Cerebellar cortex (tissue), 1 donor: ENCODE measurements at places on chromosomes 1 and 21.

- DNase-seq, result no peak
Measured at GRCh38 chr1:9733160-9733789, 81.7 kb downstream of the PIK3CD start.

GRCh38 chr1:12080156-12080555, 17.1 kb downstream of the TNFRSF8 start:
- no peak for DNase-seq

DNA sequence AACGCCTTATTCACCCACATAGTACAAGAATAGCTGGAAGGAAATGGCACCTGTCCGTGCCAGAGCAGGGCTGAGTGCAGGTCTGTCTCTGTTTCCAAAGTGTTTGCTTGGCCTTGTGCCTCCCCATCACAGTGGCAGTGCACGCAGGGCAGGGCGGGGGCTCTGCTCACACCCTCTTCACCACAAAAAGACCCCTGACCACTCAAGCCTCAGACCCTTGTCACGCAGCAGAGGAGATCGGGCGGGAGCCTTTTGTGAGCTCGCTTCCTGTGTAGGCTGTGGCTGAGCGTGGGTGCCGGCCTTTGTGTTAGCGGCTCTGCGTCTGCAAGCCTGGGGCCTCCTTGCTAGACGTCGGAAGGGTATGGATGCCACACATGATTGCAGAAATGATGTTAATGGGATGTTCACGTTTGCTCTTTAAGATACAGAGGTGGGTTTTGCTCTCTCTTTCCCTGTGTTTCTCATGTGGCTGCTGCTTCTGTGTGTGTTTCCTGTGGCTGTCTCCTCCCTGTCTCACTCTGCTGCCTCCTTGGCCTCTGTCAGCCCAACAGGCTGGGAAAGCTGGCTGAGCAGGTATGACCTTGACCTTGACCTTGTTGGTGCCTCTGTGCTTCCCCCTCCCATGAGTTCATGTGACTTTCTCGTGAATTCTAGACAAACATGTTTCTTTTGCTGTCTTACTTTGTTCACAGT, 45.4 kb downstream of the S100B start:
- DNase-seq, result no peak

- no peak for DNase-seq
Measured at GRCh38 chr1:201098992-201099677, 13.1 kb downstream of the CACNA1S start.

DNA sequence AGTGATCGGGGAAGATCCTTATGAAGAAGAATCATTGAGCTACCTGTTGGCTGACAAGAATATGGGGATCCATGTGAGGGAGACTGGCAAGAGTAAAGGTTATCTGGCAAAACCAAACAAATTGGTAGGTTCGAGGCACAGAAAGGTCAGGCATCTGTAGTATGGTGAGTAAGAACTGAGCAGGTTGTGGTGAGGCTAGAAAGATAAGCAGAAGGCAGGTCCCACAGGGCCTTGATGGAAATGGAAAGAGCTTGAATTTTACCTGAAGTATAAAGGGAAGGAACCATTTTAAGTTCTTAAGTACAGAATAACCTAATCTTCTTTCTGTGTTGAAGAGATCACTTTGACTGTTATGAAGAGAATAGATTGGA, 11.1 kb downstream of the PTPRC start:
- no peak for DNase-seq

DNA sequence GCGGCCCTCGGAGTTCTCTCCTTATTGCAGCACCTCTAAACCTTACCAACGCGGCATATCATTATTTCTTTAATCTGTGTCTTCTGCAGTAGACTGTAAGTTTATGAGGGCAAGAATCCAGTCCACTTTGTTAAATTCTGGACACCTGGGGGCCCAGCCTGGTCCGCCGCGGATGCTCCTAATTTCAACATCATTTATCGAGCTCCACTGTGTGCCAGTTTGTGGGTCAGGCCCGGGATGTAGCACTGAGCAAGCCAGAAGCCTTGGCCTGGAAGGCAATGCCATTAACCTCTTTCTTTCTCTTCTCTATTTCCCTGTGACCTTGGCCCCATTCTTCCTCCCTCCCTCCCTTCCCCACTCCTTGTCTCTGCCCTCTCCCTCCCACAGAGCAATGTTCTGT, 70.6 kb upstream of the CACNA1E start:
- no peak for DNase-seq

GRCh38 chr21:32001390-32001789, 128.6 kb downstream of the HUNK start:
- DNase-seq, result no peak

- DNase-seq, result no peak
Measured at GRCh38 chr1:244325056-244325758, 126.5 kb downstream of the ADSS2 start.

- DNase-seq, result peak; percentile 41
Measured at GRCh38 chr1:226001963-226002666, 3.0 kb upstream of the SDE2 start.

GRCh38 chr1:219446288-219446687, 166.6 kb downstream of the ZC3H11B start:
- no peak for DNase-seq

DNA sequence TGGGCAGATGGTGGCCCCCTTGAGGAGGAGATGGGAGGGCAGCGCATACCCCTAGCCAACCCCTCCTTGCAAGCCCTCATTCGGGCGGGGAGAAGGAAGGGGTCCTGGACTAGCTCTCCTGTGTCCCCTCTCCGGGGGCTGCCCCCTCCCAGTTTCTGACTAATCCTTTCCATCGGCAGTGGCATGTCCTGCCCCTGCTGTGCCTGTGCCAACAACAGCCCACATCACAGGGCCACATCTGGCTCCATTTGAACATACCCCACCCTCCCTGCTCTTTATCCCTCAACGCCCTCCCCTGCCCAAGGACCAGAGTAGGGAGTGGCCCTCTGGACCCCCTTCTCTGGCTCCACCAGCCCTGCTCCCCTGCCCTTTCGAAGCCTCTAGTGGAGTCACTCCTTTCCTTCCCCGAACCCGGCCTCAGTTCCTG, 11.0 kb upstream of the LMNA start:
- DNase-seq, result no peak

DNA sequence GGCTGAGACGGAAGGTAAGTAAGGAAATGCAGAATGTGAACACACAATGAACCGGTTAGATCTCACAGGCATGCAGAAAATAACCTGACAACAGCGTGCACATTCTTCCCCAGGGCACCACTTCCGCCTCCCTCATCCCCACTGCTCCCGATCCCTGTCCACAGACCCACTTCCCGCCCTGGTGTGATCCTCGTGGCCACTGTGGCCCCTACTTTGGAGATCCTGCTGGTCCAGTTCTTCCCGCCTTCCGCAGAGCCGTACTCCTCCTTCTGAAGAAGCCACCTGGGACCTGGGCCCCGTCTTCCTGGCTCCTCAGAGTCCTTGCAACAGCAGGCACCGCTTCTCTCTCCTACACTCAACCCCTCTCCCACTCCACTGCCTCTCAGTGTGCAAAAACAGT, 1.4 kb upstream of the GSTM4 start:
- no peak for DNase-seq

DNA sequence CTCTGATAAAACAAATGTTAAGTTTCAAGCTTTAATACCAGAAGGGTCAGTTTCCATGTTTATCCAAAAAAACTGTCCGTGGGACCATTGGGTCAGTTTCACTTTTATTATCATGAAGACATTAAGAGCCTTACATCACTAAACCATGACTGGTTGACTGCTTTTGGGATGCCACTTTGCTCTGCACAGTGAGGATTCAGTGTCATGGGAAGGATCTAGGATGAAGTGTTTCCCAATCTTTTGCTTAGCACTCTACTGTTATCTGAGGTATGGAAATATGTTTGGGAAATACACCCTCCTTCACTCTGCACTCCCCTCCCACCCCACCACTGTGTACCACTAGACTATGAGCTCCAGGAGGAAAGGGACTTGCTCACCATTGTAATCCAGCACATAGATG, 16.3 kb downstream of the RPS6KC1 start:
- no peak for DNase-seq

GRCh38 chr1:170618421-170618820, 45.5 kb upstream of the PRRX1 start:
- DNase-seq, result no peak
